ENCODE measurements at places on chromosomes 11 and 22.
A peak's percentile ranks its signal among the peaks of the same experiment; 100 is the strongest.

DNA sequence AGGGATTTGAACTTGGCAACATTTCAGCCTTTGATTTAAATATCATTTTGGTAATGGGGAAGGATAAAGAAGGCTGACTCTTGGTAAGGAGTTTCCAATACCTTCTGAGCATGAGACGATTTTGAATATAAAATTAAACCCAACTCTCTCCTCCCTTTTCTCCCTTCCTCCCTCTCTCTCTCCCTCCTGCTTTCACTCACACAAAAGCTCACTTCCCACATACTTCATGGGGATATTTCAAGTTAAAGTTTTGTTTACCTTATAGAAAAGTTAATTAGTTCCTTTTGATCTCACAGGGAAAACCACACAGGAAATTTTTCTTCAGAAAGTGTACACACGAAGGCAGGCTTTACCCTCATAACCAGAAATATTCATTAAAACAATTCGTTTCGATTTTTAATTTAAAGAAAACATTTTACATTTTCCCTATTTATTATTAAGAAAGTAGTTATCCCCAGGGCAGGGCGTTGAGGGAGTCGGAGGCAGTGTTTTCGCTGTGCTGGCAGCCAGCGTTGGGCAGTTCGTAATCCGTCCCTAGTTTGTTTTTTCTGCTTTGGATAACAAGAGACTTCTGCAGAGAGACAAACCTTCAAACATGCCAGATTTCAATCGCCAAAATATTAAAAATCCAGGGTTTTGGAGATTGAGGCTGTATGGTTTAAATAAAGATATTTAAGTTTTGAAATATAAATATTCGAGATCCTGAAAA, 25.3 kb upstream of the ALX4 start:
- no peak for DNase-seq

GRCh38 chr11:77865805-77866204, 44.9 kb downstream of the AAMDC start:
- peak; percentile 40 for DNase-seq

- no peak for DNase-seq
Measured at GRCh38 chr11:70420496-70420895, 22.2 kb downstream of the CTTN start.

- DNase-seq, result peak; percentile 88
Measured at GRCh38 chr11:45655347-45655756, 10.1 kb downstream of the CHST1 start.

GRCh38 chr11:10348650-10349280, 43.9 kb downstream of the ADM start:
- peak; percentile 74 for DNase-seq

GRCh38 chr22:40215266-40215665, 37.5 kb downstream of the TNRC6B start:
- DNase-seq, result no peak

DNA sequence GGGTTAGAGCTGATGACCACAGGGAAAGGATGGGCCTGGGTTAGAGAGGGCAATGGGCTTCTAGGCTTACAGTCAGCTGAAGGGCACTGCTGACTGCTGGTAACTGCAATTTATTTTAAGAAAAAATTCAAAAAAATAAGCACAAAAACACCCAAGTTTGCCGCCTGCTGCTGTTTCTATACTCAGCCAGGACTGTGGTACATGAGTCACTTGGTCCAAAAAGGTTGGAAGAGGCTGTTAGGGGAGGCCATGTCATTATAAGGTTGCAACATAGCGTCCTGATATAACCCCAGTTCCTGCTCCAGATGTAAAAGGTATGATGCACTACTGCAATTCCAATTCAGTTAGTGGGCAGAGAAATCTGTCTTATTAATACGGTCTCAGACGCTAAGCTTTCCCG, 98.9 kb downstream of the ETS1 start:
- peak; percentile 92 for DNase-seq

DNA sequence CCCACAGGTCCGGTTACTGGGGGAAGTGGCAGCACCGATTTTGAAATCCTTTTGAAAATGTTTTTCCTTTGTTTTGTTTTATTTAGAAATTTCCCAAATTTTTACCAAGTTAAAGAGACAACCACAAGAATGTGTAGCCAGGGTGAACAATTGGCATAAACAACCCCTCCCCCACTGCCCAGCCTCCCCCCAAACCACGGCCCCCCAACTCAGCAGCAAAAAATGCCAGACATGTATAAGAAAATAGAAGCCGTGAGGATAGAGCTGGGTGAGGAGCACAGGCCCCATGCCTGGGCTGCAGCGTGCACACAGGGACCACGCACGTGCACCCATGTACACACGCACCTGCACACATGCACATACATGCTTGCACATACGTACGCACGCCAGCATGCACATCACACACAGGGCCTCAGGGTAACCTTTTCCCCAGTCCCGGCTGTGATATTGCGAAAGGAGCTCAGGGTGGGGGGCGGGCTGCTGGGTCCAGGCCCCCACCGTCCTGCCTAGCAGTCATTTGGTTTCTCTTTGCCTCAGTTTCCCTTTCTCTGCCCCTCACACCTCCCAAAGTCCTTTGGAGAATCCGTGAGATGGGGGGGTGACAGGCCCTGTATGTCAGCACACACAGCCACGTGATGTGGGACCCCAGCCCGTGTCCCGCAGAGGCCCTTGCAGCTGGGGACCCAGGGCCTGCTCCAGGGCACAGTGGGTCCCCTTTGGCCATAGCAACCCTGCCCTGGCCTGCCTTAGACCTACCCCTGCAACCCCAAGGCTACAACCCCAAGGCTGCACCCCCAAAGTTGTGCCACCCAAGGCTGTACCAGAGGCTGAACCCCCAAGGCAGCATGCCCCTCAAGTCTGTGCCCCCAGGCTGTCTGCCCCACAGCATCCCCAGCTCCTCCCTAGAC, 42.9 kb downstream of the IGF2 start:
- peak; percentile 65 for DNase-seq

GRCh38 chr11:34749666-34750659, 129.1 kb downstream of the EHF start:
- peak; percentile 95 for DNase-seq

- DNase-seq, result no peak
Measured at GRCh38 chr11:66593303-66593635, 284 bp downstream of the CCS start.

GRCh38 chr11:23948851-23949250, 548.0 kb upstream of the LUZP2 start:
- DNase-seq, result peak; percentile 41

GRCh38 chr11:106280036-106280435, 202.6 kb downstream of the AASDHPPT start:
- DNase-seq, result no peak
